ENCODE measurements at places on chromosomes 6 and 20.

DNA sequence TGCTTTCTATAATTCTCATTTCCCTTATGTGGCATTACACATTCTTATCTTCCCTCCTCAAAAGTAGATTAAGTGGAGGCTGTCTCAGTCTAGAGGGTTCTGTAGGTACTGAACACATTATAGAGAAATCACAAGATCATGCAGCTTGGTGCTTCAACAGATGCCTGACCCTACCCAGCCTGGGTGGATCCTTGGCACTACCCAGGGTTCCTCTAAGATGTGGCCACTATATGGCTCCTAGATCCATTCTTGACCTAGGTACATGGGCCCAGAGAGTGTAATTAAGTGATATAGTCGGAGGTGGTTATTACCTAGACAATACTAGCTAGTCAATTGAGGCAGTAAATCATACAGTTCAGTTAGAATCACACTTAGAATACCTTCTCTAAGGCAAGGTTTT is 213.9 kb downstream of the AKAP7 start:
- DNase-seq: no peak

DNA sequence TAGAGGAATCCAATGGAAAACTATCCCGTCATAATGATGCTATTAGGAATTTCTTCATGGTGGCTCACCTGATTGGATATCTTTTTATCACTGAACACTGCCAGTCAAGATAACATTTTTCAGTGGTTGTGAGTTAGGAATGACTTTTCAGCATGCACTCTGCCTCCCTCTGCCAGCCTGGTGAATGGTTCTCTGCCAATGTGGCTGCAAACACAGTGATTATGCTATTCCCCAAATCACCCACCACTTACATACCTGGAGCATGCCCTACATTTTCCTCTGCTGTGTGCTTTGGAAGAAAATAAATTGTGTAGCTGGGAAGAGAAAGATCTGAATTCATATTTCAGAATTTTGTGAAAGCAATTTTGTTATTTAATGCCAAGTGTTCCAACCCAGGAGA is 102.6 kb upstream of the LAMP5 start:
- no peak for DNase-seq

DNA sequence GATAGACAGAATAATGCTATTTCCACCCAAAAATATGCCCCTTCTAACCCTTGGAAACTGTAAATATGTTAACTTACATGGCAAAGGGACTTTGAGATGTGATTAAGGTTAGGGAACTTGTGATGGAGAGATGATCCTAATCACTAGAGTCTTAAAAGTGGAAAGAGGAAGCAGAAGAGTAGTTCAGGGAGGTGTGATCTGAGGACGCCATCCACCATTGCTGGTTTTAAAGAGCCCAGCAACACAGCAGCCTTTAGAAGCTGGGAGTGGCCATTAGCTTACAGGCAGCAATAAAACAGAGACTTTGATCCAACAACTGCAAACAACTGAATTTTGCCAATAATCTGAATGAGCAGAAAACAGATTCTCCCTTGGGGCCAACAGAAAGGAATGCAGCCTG is 30.6 kb downstream of the ZNF311 start:
- DNase-seq: no peak

- no peak for DNase-seq
Observed at GRCh38 chr20:5172167-5172601, 45.4 kb downstream of the CDS2 start.

DNA sequence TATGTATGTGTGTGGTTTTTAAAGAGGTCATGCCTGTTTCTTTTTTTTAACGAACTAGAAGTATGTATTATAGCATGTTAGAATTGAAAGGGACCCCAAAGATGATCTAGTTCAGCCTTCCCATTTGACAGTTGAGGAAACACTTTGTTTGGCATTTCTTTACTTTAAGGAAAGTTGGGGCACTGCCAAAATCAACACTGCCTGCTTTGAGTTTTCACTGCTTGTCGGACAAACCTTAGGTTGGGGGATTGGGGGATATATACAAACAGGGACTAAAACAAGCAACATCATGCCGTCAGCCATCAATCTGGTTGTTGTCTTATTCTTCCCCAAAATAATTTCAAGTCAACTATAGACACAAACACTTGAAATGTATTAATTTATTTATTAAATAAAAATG is 14.1 kb upstream of the CALHM6 start:
- DNase-seq: no peak

- DNase-seq: no peak
Observed at GRCh38 chr6:127967708-127968107, 66.8 kb upstream of the THEMIS start.

DNA sequence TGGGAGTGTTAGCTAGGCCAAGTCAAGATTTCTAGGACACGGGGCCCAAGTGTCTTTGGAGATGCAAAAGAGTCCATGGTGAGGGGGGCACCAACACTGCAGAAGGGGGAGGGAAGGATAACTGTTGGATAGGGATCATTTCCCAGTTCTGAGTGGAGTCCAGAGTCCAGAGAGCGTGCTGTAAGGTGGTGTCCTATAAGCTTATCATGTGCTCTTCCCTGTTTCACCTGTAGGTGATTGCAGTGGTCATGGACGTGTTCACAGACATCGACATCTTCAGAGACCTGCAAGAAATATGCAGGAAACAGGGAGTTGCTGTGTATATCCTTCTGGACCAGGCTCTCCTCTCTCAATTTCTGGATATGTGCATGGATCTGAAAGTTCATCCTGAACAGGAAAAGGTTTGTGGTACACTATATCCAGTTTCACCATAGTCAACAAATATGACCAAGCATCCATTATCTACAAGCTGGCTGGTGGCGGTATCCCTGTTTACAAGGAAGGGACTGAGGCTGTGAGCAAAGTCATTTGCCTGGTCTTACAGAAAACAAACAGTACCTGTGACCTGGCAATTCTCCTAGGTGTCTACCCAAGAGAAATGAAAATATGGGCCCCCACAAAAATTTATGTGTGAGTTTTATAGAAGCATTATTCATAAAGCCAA is 15.6 kb downstream of the FAM83D start:
- no peak for DNase-seq

DNA sequence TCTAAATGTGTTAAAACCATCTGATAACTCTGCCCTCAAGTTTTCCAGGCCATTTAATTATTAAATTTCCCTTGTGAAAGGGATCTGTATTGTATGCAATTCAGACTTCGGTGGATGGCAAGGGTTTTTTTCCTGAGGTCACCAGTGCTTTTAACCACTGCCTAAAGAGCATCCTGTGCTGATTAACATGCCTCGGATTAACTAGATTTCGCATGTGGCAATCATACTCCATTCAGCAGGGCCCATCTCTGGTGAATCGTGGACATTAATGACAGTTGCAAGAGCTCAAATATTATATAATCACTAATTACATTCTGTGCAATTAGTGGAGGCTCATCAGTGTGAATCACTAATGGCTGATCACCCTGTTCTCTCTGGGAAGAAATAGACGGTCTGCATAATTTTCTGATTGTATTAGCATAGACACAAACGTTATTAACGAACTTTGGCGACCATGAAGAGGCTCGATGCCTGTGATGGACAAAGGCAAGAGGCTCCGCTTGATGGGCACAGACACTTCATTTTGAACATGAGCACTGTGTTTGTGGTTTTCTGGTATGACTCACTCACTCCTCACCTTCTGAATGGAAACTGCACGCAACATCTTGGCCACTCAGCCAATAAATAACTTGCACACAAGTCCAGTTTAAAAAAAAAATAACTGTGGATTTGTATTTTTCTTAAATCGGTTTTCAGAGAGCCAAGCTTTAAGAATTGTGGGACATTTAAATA is 31.4 kb downstream of the LINC00237 start:
- DNase-seq: no peak

GRCh38 chr6:166864333-166864732 is 92.0 kb downstream of the RNASET2 start:
- no peak for DNase-seq

GRCh38 chr20:8267009-8267408 is 134.9 kb downstream of the PLCB1 start:
- DNase-seq: no peak

- DNase-seq: no peak
Observed at GRCh38 chr6:85628353-85628752, 14.3 kb downstream of the SYNCRIP start.

DNA sequence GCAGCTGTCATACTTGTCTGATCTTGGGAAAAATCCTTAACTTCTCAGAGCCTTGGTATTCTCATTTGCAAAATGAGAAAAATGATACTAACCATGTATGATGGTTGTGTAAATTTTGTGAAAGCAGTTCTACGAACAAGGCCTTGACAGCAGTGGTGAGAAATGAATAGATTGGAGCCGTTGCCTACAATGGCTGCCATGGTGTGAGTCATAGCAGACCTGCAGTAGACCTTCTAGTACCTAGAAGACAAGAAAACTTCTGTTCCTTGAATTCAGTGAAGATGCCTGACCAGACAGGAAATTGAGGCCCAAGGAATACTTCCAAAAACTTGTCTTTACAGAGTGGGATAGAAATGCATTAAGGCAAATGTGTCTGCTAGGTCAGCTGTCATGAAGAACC is 338.9 kb downstream of the QKI start:
- DNase-seq: no peak

- DNase-seq: no peak
Observed at GRCh38 chr6:132202574-132202973, 198.7 kb downstream of the MOXD1 start.
